ENCODE measurements at places on chromosomes 6 and 20. TPM values are rescaled to one million over a fixed set of nuclear protein-coding genes. Genes with fewer than 3 reads are reported as not detected.

The OR2J3 gene
- total RNA-seq: not detected

The IL17A gene
- total RNA-seq: 0.78 TPM

The MEI4 gene
- not detected for total RNA-seq

The ORC3 gene
- 34.2 TPM for total RNA-seq

The KCNG1 gene
- 4.3 TPM for total RNA-seq

The CST7 gene
- 170 TPM for total RNA-seq

The ANKEF1 gene
- 2.8 TPM for total RNA-seq

Measured in activated CD8-positive, alpha-beta memory T cell treated with anti-CD3 and anti-CD28 coated beads for 36 hours (primary cell).